ENCODE measurements at places on chromosomes 13 and 19.

DNA sequence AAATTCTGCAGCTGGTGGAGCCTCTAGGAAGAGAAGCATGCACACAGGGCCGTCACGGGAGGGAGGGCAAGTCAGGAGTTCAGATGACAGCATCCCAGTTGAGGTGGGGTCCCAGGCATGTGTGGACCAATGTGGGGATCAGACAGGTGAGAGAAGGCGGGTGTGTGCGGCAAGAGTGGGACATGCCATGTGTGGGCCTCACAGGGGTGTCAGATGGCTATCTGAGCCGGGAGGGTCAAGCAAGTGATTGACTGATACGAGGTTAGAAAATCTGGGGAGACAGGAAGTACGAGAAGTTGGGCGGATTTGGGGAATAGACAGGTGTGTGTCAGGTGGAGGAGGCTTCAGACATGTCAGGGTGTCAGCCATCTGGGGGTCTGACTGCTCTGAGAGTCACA, 8.9 kb downstream of the RASGRP4 start:
- DNase-seq = no peak

DNA sequence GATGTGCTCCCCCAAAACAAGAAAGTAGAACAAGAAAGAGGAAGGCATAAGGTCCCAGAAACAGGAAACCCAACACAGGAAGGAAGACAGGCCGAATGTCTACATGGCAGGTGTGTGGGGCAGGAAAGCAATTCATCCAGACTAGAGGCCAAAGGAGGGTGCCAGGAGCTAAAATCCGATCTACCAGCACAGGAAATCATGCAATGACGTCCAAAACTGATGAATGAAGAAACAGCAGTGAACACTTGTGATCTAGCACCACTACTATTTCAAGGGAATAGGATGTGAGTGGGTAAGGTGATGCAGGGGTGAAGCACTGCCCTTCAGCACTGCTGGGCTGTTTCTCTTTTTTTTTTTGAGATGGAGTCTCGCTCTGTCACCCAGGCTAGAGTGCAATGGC, 59.1 kb downstream of the DOCK9 start:
- no peak for DNase-seq

- DNase-seq = no peak
These were observed 14.9 kb downstream of the RFC3 start for GRCh38 chr13:33832872-33833271.

GRCh38 chr13:98251708-98252107, 74.6 kb upstream of the RNF113B start:
- DNase-seq = no peak

GRCh38 chr13:110274687-110275086, 32.3 kb downstream of the COL4A1 start:
- no peak for DNase-seq

GRCh38 chr13:99158846-99159245, 41.8 kb upstream of the UBAC2 start:
- no peak for DNase-seq

- no peak for DNase-seq
These were observed 1244.5 kb downstream of the PCDH9 start for GRCh38 chr13:65985612-65986011.

GRCh38 chr19:18869023-18869618, 26.8 kb downstream of the CERS1 start:
- no peak for DNase-seq

- DNase-seq = no peak
These were observed 93.6 kb downstream of the DPF1 start for GRCh38 chr19:38130399-38130798.

GRCh38 chr13:106814463-106814862, 246.5 kb upstream of the ARGLU1 start:
- no peak for DNase-seq

- no peak for DNase-seq
These were observed 76.1 kb downstream of the TEX26 start for GRCh38 chr13:31008400-31009115.

DNA sequence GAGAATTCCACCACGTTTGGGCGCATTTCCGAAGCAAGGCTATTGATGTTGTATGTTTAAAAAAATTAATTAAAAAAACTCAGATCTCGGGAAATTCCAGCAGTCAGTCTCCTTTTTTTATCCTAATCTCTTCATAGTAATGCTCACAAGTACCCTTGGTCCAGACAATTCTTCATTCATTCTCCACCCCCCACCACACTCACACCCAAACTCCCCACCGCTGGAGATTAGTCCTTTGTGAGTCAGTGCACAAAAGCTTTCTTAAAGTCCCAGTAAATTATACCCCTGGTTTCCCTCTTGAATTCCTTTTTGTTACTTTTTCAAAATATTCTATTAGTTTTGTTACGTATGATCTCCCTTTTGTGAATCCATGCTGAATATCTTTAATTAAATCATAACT, 274.6 kb downstream of the ZNF536 start:
- no peak for DNase-seq

GRCh38 chr13:59458908-59459579, 704.7 kb downstream of the DIAPH3 start:
- no peak for DNase-seq

- no peak for DNase-seq
These were observed 201.0 kb downstream of the FGF9 start for GRCh38 chr13:21871919-21872318.

GRCh38 chr19:55014714-55015113, 23.4 kb downstream of the GP6 start:
- DNase-seq = no peak

DNA sequence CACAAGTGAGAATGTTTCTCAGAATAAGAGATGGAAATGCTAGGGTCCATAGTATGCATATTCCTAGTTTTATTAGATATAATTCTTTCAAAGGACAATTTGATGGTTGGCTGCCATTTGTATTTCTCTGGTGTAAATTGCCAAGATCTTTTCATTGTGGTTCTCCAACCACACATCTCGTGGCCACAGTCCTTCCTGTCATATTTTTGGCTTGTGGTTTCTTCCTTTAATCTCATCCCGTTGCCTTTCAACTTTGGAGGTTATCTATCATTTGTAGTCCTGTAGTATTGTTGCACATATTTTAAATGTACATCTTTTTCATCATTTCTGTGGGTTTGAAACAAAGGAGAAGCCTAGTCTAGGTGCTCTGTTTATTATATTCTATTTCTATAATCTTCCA, 61.2 kb downstream of the WASF3 start:
- DNase-seq = no peak

DNA sequence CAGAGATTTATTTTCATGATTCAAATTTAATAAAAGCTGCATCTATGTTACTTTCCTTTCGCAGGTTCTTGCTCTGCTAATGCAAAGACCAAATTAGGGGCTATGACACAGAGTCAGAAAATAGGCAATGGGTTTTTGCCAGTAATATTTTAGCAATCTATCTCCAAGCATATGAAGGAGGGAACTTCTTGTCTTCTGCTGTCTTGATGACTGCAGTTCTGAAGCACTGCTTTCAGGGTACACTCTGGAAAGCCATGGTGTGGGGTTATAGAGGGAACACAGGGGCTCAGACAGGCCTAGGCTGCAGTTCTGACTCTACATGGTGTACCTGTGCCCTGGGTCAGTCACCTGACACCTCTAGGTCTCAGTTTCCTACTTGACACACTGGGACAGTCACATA, 263.4 kb downstream of the DNAJC15 start:
- DNase-seq = no peak

DNA sequence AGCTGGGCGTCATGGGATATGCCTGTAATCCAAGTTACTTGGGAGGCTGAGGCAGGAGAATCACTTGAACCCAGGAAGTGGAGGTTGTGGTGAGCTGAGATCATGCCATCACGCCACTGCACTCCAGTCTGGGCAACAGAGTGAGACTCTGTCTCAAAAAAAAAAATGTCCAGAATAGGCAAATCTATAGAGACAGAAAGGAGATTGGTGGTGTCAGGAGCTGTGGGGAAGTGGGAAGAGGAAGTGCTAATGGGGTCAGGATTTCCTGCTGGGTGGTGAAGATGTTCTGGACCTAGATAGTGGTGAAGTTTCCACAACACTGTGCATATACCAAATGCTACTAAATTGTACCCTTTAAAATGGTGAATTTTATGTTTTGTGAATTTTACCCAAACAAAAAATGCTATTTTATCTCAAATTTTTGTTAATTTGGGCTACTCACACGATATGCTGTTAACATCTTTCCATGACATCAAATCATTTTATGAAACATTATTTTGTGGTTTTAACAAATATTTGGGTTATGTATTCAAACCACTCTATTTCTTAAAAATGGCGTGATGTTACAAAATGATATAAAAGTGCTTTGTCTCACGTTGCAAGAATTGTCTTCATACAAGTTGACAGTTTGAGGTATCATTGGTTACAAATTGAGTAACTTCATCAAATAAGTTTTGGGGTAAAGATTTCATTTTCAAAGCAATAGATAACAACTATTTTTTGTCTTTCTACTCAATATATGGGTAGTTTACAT, 7.4 kb upstream of the CYP4F3 start:
- no peak for DNase-seq

- no peak for DNase-seq
These were observed 1336.5 kb downstream of the UQCRFS1 start for GRCh38 chr19:27876489-27876888.

GRCh38 chr19:40695881-40696280, 5.4 kb upstream of the NUMBL start:
- no peak for DNase-seq

DNA sequence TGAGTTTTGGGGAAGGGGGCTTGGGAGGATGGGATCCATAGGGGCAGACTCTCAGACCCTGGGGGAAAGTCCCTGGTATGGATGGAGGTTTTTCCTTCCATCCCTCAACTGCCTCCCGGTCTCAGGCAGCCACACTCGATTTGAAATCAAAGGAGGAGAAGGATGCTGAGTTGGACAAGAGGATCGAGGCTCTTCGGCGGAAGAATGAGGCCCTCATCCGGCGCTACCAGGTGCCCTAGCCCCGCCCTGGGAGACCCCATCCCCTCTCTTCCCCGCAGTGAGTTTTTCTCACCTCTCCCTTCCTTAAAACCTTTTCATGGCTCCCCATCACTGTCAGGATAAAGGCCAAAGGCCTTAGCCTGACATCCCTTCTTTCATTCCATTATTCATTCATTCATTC, 2.1 kb downstream of the CCDC9 start:
- no peak for DNase-seq
